ENCODE measurements at places on chromosomes 6 and 20.

GRCh38 chr6:37799263-37799644, 20.3 kb upstream of the ZFAND3 start:
- no peak for DNase-seq

DNA sequence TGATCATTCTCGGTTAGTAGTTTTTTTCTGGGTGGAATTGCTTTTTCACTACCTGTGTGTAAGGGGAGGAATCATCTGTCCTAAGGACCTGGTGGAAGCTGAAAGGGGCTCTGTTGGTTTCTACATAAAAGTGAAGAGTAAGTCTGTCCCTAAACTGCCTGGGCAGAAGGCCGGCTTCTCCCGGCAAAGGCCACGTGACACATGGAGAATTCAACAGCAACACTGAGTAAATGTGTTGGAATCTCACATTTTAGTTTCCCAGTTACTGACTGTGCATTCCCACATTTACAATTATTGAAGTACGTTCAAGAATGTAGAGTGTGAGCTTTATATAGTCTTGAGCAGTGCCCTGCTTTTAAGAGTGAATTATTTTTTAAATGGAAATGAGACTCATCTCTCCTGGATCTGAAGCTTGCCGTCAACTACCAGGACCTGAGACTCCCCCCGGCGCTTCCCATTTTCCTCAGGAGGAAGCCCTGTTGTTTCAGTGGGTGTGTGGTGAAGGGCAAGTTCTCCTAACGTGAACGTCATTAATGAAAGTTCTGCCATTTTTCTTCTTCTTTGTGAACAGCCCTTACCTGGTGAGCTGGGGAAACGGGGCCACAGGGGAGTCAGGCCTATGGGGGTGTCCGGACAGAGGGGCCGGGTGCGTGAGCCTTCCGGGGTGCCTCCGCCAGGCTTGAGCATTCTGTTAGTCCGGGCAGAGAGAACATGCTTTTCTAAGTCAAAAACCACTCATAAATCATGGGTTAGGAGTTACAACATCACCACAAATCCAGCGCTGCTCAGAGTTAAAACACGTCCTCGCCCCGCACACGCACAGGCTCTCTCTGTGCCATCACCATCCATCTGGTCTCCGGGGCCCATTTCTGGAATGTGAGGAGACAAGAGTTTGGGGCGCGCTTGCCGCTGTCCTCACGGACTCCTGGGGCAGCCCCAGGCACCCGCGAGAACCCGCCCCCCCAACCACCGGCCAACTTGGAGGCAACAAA, 56.6 kb upstream of the SMOC2 start:
- no peak for DNase-seq

DNA sequence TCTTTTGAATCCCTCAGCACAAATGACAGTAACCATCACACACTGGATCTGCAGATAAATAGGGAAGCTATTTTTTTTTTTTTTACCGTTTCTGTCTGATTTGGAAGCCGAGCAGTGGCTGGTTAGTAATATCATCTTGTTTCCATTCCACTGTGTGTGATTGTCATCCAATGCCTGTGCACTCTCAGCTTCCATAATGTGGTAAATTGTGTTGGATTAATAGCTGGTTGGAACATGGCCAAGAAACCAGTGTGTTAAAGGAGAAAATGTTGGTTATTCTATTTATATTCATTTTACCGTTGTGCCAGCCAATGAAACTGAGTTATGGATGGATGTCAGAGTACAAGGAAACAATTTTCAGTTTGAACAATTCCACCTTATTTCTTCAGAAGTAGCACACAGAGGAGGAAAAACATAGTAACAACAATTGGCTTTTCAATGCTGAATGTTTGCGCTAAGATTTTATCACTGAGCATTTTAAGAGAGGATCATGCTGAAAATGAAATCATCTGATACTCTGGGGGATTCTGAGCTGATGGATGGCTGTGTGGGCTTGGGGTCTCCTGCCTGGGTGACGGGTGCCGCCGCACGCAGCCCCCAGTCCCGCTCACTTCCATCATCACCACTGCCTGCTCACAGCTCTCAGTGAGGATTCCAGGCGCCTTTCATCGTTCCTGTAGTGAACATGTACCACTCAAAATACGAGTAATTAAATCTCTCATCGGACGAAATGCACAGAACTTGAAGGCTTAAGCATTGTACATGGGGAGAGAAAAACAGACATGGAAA, 40.7 kb upstream of the EXOC2 start:
- DNase-seq = no peak

DNA sequence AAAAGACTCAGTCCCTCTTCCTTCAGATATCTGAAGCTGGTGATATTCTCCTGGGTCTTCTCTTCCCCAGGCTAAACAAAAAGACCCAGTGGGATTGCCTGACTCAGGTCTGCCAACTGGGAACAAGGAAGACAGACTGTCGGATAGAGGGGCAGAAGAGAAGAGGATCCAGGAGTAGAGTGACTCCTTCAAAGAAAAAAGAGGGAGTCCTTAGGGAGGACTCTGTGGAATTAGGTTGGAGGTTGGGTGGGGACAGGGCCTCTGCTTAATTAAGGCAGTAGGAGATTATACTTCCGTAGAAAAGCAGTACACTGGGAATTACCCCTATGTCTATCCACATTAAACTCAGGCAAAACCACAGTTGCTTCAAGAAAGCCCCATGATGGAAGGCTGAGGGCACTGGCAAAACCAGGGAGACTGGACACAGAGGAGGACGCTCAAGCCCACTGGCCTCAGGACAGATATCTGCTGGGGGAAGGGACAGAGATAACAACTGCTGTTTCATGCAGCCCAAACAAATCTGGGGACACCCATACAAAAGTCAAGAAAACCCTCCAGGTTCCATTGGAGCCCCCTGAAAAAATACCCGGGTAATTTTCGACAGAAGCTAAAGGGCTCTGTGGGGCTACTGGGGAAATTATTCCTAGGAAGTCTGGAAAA, 5.7 kb downstream of the BCL2L1 start:
- no peak for DNase-seq

DNA sequence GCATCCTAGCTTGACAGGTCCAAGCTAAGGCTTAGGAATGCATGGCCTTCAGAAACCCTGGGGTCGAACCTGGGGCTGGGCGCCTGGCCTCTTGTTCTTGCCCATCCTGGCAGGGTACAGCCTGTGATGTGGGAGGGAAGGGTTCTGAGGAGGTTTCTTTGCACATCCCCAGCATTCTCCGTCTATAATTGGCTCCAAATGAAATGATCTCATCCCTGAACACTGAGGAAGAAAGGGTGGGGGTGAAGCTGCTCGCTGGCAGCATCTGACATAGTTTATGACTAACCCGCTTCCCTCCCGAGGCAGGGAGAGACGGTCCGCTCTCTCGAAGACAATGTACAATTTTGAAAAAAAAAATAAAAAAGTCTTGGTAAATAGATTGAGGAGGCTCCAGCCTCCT, 67.1 kb upstream of the ZNFX1 start:
- DNase-seq = peak; percentile 98

DNA sequence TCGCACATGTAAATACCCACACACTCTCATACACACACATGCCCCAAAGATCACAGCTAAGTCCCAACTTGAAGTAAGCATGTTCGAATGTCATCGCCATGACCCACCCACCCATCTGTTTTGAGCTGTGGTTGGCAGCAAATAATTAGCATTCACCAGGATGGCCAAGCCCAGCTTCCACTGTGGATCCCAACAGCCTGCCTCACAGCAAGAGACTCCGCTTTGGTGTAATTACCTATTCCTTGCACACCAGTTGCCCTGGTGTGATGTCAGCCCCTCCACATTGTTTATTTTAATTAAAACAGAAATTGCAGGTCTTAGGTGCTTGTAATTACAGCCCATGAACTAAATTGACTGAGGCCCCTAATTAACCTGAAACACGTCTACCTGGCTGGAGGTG, 81.1 kb downstream of the MAFB start:
- DNase-seq = no peak

DNA sequence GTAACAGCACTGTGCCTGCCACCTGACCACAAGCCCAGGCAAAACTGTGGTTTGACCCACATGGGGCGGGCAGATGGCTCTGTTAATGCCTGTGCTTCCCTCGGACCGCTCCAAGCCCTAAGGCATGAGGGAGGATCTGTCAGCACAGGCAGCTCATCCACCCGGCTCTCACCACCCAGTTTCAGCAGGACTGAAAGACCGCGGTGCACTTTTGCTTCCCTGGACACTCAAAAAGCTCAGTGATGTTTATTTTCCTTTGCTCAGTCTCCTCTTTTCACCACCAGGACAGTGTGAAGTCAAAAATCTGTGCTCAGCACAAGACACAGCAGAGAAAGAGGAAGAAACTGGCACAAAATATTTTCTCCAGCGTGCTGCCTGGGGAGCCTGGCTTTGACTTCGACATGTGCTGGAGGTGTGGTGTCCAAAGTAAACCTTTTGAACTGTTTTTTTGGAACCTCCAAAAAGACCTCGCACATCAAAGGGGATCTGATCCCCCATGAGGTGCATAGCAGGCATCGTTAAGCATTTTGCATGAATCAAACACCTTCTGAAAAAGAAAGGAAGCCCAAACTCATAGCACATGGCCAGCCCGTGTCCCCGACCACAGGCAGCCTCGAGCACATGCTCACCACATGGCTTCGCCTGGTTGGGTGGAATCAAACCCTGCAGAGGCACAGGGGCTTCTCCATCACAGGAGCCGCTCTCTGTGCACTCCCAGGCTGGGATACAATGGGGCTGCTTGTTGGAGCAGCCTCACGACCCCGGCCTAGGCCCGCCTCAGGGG, 441.7 kb upstream of the JARID2 start:
- DNase-seq = no peak

GRCh38 chr6:51854876-51855275, 232.5 kb downstream of the PKHD1 start:
- no peak for DNase-seq

DNA sequence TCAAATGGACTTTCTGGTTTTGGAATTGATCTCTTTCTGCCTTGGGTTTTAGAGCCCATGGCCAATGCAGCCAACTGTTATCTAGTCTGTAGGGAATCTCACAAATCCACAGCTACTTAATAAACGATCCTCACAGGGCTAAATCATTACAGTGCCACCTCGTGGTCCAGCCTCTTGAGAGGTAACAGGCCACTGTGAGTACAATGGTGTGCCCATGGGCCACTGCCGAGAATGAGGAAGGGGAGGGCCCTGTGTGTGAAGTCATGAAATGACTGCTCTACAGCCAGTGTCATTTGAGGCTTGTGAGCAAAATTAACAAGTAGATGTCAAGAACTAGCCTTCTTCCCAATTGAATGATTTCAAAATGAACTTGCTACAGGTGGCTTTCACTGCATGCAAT, 54.3 kb upstream of the GMPR start:
- no peak for DNase-seq

DNA sequence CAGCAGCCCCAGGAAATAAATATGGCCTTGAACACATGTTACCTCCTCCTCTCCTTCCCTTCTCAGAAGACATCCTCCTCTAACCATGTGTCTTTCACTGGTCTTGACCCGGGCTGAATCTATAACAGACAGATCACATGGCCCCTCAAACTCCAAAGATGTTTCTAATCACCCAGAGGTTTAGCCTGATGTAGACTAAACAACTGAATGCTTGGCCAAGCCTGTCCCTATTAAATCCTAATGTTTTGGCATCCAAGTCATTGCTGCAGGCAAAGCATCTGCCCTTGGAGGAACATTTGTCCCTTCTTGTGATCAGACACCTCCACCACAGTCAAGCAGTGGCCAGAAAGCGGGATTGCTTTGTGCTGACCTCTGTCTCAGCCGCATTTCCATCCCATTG, 65.5 kb downstream of the ANKRD60 start:
- no peak for DNase-seq

GRCh38 chr6:12311106-12311505, 20.9 kb downstream of the EDN1 start:
- DNase-seq = no peak

DNA sequence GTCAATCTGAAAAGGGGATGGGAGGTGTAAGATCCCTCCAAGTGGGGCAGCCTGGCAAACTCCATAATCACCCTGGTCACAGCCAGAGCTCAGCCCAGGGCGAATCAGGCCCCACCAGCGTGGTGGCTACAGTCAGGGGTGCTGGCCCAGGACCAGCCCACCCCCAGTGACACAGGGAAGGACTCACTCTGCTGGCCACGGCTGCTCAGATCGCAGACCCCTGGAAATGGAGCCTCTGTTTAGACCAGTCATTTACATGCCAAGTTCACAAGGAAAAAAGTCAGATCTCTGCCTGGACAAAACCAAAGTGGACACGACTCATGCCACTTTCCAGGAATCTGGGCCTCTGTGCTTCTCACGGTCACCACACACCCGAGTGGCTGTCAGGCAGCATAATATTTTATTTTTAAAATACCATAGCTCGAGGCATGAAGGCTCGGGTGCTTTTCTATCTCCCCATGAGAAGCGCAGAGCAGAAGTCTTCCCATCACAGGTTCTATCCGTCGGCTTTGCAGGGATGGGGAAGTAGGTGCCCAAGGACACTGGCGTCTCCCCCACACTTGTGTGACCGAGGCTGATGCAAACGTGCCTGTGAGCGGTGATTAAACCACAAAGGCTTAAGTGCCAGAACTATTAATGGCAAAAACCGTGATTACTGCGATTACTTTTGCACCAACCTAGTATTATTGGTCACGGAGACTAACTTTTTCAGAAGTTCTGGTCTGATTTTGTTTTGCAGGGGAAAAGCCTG, 13.0 kb downstream of the PXDC1 start:
- no peak for DNase-seq

GRCh38 chr6:24323632-24324337, 34.1 kb downstream of the DCDC2 start:
- no peak for DNase-seq

- DNase-seq = no peak
Measured at GRCh38 chr20:24814556-24815195, 134.4 kb upstream of the CST7 start.

DNA sequence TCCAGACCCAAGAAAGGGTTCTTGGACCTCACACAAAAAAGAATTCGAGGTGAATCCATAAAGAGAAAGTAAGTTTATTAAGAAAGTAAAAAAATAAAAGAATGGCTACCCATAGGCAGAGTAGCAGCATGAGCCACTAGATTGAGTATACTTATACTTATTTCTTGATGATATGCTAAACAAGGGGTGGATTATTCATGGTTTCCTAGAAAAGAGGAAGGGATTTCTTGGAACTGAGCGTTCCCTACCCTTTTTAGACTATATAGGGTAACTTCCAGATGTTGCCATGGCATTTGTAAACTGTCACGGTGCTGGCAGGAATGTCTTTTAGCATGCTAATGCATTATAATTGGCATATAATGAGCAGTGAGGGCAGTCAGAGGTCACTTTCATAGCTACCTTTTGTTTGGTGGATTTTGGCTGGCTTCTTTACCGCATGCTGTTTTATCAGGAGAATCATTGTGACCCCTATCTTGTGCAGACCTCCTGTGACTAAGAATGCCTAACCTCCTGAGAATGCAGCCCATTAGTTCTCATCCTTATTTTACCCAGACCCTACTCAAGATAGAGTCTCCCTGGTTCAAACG, 44.3 kb downstream of the TENT5A start:
- no peak for DNase-seq

- peak; percentile 52 for DNase-seq
Measured at GRCh38 chr6:110815015-110815410, 256 bp downstream of the CDK19 start.

GRCh38 chr6:111536910-111537527, 54.0 kb upstream of the REV3L start:
- no peak for DNase-seq

- peak; percentile 99 for DNase-seq
Measured at GRCh38 chr20:37295595-37295994, 6.1 kb downstream of the MANBAL start.

- no peak for DNase-seq
Measured at GRCh38 chr6:76790045-76790796, 673.1 kb downstream of the HTR1B start.

Measured in RWPE2 (cell line).